ENCODE measurements at places on chromosomes 11 and 22. TPM values are rescaled to one million over a fixed set of nuclear protein-coding genes. Genes with fewer than 3 reads are reported as not detected.

Gene ISX
- not detected for total RNA-seq

Gene AMPD3
- 11.6 TPM for total RNA-seq

Gene SLC15A3
- under 0.01 TPM for total RNA-seq

Gene MYEOV
- total RNA-seq, result under 0.01 TPM

Gene SIAE
- total RNA-seq, result 10.3 TPM

Gene LRRN4CL
- total RNA-seq, result 1.4 TPM

Gene GP1BB
- total RNA-seq, result 1.9 TPM
